ENCODE measurements at places on chromosomes 1 and 21.

DNA sequence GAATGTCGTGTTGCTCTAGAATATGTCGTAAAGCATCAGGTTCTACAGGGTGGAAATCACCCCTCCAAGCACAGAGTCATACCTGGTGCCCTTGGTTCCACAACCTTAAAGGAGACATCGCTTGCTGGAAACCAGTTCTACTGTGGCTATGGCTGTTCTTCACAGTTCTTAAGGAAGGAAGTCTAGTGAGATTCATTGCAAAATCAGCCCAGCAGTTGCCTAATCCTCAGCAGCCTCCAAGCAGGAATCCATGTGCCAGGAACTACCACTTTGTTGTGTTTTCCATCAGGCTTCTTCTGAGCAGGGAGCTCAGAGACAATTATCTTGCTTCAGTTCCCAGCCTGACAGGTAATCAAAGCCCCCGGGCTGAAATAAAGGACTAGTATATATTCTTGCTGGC is 45.0 kb upstream of the SLC35F3 start:
- no peak for DNase-seq

GRCh38 chr1:98500324-98500723 is 161.2 kb upstream of the SNX7 start:
- no peak for DNase-seq

- no peak for DNase-seq
These were observed 41.0 kb downstream of the CRYAA start for GRCh38 chr21:43209575-43210453.

GRCh38 chr1:41408691-41409090 is 47.5 kb downstream of the FOXO6 start:
- DNase-seq = no peak

DNA sequence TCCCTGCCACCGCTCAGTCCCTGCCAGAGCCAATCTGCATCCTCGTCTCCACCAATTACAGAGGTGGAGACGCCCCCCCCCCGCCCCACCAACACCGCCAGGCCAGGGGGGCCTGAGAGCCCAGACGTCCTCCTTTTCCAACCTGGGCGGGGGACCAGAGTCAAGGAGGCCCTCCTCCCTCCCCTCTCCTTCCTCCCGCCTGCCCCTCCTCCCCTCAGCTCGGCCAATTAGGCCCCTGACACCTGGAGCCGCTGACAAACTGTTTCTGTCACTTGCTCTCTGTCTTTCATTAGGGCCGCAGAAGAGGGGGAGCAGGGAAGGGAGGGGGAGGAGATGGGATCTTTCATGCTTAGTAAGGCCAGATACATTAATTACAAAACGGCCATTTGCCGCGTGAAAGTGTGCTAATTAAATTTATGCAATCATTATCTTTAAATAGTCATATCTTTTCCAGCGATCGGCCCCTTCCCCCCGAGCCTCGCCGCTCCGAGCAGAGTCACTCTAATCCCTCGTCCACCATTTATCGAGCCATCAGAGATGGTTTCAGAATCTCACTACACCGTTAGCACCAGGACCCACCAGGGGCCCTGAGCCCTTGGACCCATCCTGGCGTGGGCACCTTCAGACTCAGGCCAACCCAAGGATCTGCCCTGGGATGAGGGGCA is 94.7 kb downstream of the PAX7 start:
- DNase-seq = no peak

GRCh38 chr21:34743831-34744230 is 75.0 kb downstream of the CLIC6 start:
- DNase-seq = no peak

GRCh38 chr1:228457017-228457395 is 30.2 kb upstream of the RNF187 start:
- DNase-seq = no peak

- no peak for DNase-seq
These were observed 15.4 kb downstream of the GGPS1 start for GRCh38 chr1:235343726-235344125.

DNA sequence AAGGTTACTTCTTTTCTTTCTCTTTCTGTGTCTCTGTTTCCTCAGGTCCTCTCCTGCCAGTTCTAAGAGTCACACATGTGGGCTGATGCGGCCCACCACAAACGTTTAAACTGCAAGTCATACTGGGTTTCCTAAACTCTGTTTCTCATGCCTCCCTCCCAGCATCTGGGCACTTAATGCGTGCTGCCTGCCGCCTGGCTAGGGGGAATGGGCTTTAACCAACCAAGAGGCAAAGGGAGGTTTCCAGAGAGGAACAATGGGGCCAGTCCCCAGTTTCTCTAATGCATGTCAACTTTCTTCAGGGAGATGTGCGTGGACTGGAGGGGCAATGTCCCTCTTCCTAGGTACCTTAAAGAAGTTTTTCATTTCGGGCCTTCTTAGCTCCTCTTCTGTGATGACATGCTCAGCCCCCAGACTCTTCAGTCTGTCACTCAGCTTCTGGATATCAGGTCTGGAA is 19.9 kb upstream of the SRSF4 start:
- no peak for DNase-seq

DNA sequence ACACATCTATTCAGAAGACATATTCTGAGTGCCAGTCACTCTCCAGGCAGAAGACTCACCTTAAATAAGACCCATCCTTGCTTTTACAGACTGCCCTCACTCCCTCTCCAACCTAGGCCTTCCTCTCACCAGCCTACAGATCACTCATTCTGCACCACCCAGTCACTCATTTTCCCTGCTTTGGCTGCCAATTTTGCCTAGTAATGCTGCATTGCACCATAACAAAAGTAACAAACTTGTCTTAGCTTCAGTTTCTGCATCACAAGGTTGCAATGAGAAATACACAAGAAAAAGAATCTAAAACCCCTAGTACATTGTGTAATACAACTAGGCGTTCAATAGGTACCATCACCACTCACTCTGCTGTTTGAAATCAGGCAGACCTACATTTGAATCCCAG is 292.4 kb downstream of the PLPP3 start:
- no peak for DNase-seq

GRCh38 chr1:29017235-29017634 is 102.9 kb downstream of the EPB41 start:
- DNase-seq = no peak

- no peak for DNase-seq
These were observed 150.6 kb upstream of the UBE2U start for GRCh38 chr1:64052777-64053176.

GRCh38 chr1:206816390-206817287 is 44.3 kb upstream of the IL10 start:
- peak; percentile 44 for DNase-seq

- no peak for DNase-seq
These were observed 35.2 kb downstream of the JUN start for GRCh38 chr1:58748666-58749065.

DNA sequence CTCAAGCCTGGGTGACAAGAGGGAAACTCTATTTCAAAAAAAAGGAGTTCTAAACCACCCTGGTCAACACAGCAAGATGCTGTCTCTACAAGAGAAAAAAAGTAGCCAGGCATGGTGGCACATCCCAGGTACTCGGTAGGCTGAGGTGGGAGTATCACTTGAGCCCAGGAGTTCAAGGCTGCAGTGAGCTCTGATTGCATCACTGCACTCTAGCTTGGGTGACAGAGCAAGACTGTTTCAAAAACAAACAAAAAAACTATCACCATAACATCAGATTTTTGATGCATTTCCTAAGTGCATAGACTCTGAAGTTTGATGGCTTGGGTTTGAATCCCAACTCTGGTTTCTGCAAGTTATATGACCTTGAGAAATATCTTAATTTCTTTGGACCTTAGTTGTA is 9.6 kb downstream of the ELOA start:
- no peak for DNase-seq

- DNase-seq = no peak
These were observed 74.1 kb downstream of the ADARB1 start for GRCh38 chr21:45148316-45148990.
